ENCODE measurements at places on chromosomes 16 and 17. TPM values are rescaled to one million over a fixed set of nuclear protein-coding genes. Genes with fewer than 3 reads are reported as not detected.

HIRIP3 gene
- 39.5 TPM for total RNA-seq

- no peaks in the 10 kb centered on the region for H3K36me3 ChIP-seq
- no peak overlapping the region for H3K27ac ChIP-seq
- H3K4me1 ChIP-seq = no peaks in the 10 kb centered on the region
- no peak for DNase-seq
- peaks cover 25% of the 10 kb centered on the region for H3K27me3 ChIP-seq
Measured at GRCh38 chr16:56108724-56109123, 82.6 kb upstream of the GNAO1 start.

DNA sequence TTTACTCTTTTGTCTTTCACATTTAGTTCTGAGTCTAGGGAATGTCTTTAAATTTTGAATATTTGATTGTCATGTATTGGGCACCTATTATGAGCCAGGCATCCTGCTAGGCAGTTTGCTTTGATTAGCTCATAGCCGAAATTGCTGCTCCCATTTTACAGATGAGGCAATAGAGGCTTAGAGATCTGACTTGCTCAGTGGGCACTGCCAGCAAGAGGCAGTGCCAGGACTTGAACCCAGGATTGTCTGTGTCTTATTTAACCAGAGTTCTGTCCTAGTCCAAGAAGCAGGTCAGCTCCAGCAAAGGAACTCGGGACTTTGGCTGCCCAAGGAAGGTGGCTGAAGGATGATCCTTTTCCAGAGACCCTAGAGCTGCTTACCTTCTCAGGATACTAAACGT is 24.5 kb downstream of the BEAN1 start:
- no peak for DNase-seq
- H3K27ac ChIP-seq = no peak overlapping the region
- H3K27me3 ChIP-seq = peaks cover 5% of the 10 kb centered on the region
- H3K4me3 ChIP-seq = no peak overlapping the region
- no peaks in the 10 kb centered on the region for H3K36me3 ChIP-seq

DNA sequence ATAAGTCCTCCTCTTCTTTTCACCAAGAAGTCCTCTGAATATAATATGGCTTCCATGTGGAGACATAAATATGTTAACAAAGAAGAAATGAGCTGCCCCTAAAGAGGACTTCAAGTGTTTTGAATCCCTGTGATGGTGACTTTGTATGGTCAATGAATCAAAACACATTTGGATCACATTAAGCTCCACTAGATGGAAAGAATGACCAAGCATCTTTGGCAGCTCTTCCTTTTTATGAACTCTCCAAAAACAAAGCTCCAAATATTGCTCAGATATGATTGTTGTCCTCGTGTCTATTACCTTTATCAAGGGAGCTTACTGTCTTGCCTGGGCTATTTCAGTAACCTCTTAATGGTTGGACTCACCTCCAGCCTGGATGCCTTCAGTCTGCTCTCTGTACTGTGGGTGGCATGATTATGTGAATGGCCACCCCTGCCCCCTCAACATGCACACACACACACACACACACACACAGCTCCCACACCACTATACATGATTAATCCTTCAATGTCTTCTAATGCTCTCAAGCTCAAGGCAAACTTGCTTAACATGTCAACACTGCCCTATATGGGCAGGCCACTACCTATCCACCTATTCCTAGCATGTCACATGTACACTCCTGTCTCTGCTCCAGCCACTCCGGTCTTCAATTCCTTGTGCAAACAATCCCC is 346.6 kb upstream of the SALL1 start:
- no peak for DNase-seq
- H3K36me3 ChIP-seq = no peaks in the 10 kb centered on the region
- no peaks in the 10 kb centered on the region for H3K27me3 ChIP-seq
- no peak overlapping the region for H3K27ac ChIP-seq

ZNF750 gene
- total RNA-seq = not detected

VPS9D1 gene
- 1.6 TPM for total RNA-seq

GRCh38 chr17:38568274-38568673 is 37.5 kb downstream of the SRCIN1 start:
- no peak overlapping the region for H3K4me3 ChIP-seq
- DNase-seq = no peak
- peaks cover 91% of the 10 kb centered on the region for H3K27me3 ChIP-seq
- H3K4me1 ChIP-seq = peaks cover 6% of the 10 kb centered on the region
- H3K27ac ChIP-seq = no peak overlapping the region

GRCh38 chr16:86862595-86863280 is 284.4 kb downstream of the FOXL1 start:
- DNase-seq = no peak
- H3K27me3 ChIP-seq = no peaks in the 10 kb centered on the region
- H3K36me3 ChIP-seq = no peaks in the 10 kb centered on the region
- H3K27ac ChIP-seq = no peak overlapping the region
- H3K4me1 ChIP-seq = no peaks in the 10 kb centered on the region
- H3K4me3 ChIP-seq = no peak overlapping the region

WNT9B gene
- total RNA-seq = not detected

- peaks cover 27% of the 10 kb centered on the region for H3K4me1 ChIP-seq
- no peak for DNase-seq
- H3K36me3 ChIP-seq = no peaks in the 10 kb centered on the region
- H3K27me3 ChIP-seq = no peaks in the 10 kb centered on the region
Measured at GRCh38 chr16:48536614-48537200, 73.3 kb downstream of the N4BP1 start.

DNA sequence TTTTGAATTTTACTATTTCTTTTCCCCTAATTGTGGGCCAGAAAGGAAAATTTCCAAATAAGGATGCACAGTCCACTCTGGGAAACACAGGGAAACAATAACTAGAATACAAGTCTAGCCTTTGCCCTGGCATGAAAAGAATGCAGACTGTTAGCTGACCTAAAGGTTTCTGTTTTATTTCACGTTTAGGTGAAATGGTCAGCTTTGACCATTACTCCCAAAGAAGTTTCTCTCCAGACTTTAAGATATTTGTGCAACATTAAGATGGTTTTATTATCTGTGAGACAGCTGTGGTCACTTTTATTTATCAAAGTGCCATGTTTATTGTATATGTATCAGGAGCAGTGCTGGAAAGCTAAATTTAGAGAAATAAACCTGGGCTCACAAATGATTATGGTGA is 163.9 kb downstream of the SPECC1 start:
- no peak for DNase-seq
- no peak overlapping the region for H3K27ac ChIP-seq
- H3K27me3 ChIP-seq = no peaks in the 10 kb centered on the region
- H3K4me1 ChIP-seq = no peaks in the 10 kb centered on the region

DNA sequence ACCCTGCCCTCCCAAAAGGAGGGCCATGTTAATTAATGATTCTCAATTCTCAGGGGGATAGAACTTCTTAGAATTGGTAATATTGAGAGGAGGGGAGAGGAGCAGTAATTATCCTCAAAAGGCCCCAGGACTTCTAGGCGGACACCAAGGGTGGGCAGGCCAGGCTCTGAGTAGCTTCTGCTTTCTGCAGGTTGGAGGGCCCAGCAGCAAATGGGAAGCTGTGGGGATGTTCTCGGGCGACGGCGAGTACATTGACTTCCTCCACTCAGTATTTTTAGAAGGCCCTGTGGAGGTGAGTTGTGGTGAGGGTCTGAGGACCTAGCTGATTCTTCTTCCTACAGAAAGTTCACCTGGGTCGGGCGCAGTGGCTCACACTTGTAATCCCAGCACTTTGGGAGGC is 57.5 kb downstream of the DNAH2 start:
- no peaks in the 10 kb centered on the region for H3K36me3 ChIP-seq
- no peak overlapping the region for H3K27ac ChIP-seq
- peaks cover 22% of the 10 kb centered on the region for H3K27me3 ChIP-seq
- DNase-seq = no peak
- no peaks in the 10 kb centered on the region for H3K4me1 ChIP-seq

- peaks cover 4% of the 10 kb centered on the region for H3K4me1 ChIP-seq
- H3K27ac ChIP-seq = no peak overlapping the region
- H3K4me3 ChIP-seq = no peak overlapping the region
- DNase-seq = peak; percentile 65
Measured at GRCh38 chr17:1275962-1276736, 3.3 kb upstream of the TRARG1 start.

DNA sequence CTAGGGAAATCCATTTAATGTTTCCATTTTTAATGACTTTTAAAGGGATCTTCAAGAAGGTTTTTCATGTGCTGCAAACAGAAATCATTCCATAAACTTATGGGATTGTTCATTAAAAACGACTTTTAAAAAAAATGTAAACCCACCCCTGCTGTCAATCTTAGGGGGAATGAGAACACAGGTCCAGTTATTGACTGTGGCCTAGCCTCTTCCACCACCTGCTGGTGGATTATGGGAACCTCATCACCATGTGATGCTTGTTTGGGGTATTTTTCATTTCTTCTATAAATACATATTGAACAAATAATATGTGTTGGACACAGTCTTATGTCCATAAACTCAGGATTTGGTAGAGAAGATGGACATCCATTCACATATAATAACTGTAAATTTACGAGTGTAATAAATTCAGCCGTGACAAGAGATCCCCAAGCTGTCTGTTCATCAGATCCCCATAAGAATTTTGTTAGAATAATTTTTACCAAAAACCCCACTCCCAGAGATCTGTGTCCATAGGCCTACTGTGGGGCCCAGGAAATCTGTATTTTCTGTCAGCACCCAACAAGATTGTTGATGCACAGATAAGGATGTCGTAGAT is 42.0 kb upstream of the TMC5 start:
- H3K4me3 ChIP-seq = no peak overlapping the region
- no peaks in the 10 kb centered on the region for H3K27me3 ChIP-seq
- DNase-seq = peak; percentile 8
- no peak overlapping the region for H3K27ac ChIP-seq

RAB37 gene
- total RNA-seq = 1.8 TPM

NPIPB12 gene
- total RNA-seq = 52.7 TPM

- peak; percentile 60 for DNase-seq
- H3K27ac ChIP-seq = peak overlapping the region; percentile 99
- H3K4me1 ChIP-seq = peaks cover 65% of the 10 kb centered on the region
- H3K4me3 ChIP-seq = peak overlapping the region; percentile 94
Measured at GRCh38 chr16:31876951-31877828, 3.6 kb downstream of the ZNF267 start.

- DNase-seq = no peak
- no peak overlapping the region for H3K4me3 ChIP-seq
- no peaks in the 10 kb centered on the region for H3K27me3 ChIP-seq
- peaks cover 1% of the 10 kb centered on the region for H3K4me1 ChIP-seq
- no peak overlapping the region for H3K27ac ChIP-seq
- no peaks in the 10 kb centered on the region for H3K36me3 ChIP-seq
Measured at GRCh38 chr17:65892912-65893377, 299.0 kb downstream of the CEP112 start.

DNA sequence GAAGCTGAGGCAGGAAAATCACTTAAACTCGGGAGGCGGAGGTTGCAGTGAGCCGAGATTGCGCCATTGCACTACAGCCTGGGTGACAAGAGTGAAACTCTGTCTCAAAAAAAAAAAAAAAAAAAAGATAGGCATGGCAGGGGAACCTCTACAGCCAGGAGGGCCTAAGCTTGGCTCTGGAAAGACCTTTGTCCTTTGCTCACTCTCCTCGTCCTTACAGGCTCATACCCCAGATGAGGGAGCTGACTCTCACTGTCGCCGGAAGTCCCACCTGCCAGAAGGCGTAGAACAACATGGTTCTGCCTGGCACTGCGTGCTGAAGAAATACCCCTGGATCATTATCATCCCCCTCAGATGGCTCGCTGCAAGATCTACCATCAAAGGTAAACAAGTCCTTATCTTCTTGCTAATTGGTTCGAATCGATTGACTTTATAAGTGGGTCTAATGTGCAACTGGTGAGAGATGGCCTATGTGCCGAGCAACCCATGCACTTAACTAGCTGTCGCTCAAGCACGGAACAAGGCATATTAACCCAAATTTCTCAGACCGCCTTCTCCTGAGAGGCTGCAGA is 29.7 kb downstream of the RTN4RL1 start:
- peaks cover 28% of the 10 kb centered on the region for H3K27me3 ChIP-seq
- H3K4me3 ChIP-seq = no peak overlapping the region
- no peaks in the 10 kb centered on the region for H3K4me1 ChIP-seq
- no peak overlapping the region for H3K27ac ChIP-seq
- no peak for DNase-seq

Data from activated naive CD8-positive, alpha-beta T cell treated with anti-CD3 and anti-CD28 coated beads for 36 hours (primary cell).